ENCODE measurements at places on chromosomes 11 and 22. TPM values are rescaled to one million over a fixed set of nuclear protein-coding genes. Genes with fewer than 3 reads are reported as not detected.

The IGSF22 gene
- total RNA-seq = 0.74 TPM

The CFAP300 gene
- total RNA-seq = not detected

The UPB1 gene
- total RNA-seq = 0.13 TPM

The MYOD1 gene
- total RNA-seq = not detected

The OR5P2 gene
- total RNA-seq = 0.26 TPM

The ANGPTL5 gene
- not detected for total RNA-seq

The C11orf58 gene
- total RNA-seq = 125 TPM

The IGF2 gene
- total RNA-seq = 2.1 TPM

The CASP4 gene
- total RNA-seq = not detected

The DSCAML1 gene
- 3.8 TPM for total RNA-seq

The APOL4 gene
- total RNA-seq = 4.4 TPM

The SAA1 gene
- not detected for total RNA-seq

The ATM gene
- 51.5 TPM for total RNA-seq

The PAMR1 gene
- 0.82 TPM for total RNA-seq

The MPEG1 gene
- not detected for total RNA-seq

The POLDIP3 gene
- total RNA-seq = 50.0 TPM

The C11orf86 gene
- not detected for total RNA-seq

All from endothelial cell (in vitro differentiated cells).